ENCODE measurements at places on chromosomes 6 and 20.

DNA sequence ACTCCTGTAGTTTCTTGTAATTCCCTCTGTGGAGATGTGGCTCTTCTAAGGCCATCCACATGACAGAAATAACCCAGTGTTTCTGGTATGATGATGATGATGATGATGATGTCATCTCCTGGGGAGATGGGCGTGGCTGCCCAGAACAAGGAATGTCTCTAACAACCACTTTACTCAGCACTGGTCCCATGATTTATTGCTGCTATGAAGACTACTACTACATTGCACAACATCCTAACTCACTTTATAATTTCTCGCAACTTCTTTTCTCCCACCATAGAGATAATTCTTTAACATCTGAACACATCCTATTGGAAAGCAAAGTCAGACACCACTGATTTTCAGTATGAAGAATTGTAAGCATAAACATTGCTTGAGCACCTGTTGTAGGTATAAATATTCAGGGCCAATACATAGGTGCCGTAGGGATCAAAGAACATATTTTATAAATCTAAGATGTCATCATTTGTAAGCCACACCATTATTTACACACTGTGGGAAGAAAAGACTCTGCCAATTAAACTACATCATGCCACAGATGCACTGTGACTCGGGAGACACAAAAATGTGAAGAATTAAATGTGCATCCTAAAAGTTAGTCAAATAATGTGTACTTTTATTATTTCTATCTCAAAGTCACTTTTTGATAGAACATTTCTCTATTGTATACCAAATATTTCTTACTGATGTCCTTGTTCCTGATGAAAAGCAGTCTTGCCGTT, 6.4 kb downstream of the TPMT start:
- DNase-seq = no peak

GRCh38 chr6:24385536-24386269, 17.0 kb upstream of the MRS2 start:
- no peak for DNase-seq

GRCh38 chr6:91376686-91377085, 789.8 kb upstream of the MAP3K7 start:
- DNase-seq = no peak

- no peak for DNase-seq
Observed at GRCh38 chr6:69868961-69869360, 2.6 kb downstream of the COL19A1 start.

- DNase-seq = no peak
Observed at GRCh38 chr6:27023664-27024063, 223.8 kb upstream of the PRSS16 start.

DNA sequence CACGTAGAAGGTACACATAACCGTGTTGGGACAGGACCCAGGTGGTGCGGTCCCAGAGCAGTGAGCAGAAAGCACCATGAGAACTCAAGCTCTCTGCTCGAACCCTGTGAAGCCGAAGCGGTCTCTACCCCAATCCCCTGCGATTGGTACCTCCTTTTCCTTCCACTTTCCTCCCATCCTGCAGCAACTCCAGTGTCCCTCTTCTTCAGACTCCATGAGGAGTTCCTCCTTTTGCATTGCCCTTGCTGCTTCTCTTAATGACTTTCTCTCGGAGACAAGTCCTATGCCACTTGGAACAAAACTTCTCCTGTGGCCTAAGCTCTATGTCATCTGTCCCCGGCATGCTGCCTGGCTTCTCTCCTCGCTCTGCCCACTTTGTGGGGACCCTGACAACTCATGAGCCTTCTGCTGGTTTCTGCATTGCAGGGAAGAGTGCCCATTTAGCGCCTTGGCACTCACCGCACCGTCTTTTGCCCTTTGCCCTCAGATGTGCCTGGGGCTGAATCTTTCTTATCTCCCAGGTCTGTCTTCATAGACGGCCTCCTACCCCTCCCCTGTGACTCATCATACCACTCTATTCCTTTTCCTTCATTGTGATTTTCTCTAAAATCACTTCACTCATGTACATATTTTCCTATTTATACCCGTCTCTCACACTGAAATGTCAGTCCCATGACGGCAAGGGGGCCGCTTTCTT, 9.2 kb upstream of the ZNF831 start:
- no peak for DNase-seq

GRCh38 chr20:4875578-4876067, 125.7 kb downstream of the SLC23A2 start:
- no peak for DNase-seq
